ENCODE measurements at places on chromosomes 7 and 10.

DNA sequence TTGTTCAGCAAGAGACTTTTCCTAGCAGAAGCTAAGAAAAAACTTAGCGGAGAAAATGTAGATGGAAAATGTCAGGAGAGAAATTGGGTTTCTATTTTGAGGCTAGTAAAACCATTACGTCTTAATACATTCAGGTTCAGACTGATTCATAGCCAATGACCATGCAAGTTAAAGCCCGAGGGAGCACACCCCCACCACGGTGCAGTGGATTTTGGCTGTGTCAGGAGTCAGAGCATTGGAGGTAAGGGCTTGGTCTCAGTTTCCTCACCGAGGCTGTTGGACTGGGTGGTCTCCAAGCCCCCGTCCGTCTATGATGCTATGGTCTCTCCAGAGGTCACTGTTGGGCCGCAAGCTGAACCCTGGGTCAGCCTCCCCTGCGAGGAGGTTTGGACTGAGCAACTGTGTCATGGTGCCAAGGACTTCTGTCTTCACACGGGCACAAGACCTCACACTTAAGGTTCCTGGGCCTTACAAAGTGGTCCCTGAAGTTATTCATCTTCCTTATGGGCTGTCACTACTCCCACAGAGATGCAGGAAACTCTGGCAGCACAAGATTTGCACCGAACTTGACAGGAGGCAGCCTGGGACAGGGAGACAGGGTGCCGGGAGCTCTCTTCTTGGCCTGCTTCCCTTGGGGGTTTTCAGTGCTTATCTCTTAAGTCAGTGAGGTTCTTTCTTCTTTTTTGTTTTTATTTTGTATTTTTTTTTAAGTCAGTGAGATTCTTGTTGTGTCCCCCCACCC lies 186.8 kb downstream of the PHTF2 start:
- no peak for DNase-seq

DNA sequence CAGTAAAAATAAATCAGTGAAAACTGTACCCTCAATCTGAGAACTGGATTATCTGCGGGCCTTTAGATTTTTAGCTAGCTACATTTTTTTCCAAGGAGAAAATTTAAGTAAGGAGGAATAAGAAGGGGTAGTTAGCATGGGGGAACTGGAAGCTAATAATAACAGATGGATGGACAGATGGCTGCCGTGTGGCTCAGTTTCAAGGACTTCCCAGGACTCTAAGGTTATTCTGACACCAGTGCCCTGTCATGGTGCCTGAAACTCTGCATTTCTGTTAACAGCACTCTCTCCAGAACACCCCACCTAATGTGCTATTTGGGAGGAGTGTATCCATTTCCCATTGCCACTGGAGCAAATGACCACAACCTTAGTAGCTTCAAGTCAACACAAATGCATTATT lies 75.7 kb upstream of the PDE1C start:
- no peak for DNase-seq

- no peak for DNase-seq
Observed at GRCh38 chr7:89029864-89030263, 234.3 kb upstream of the TEX47 start.

GRCh38 chr10:127563718-127564553 lies 14.8 kb downstream of the NPS start:
- DNase-seq: no peak

- DNase-seq: no peak
Observed at GRCh38 chr10:119446441-119447277, 95.9 kb downstream of the RGS10 start.

- no peak for DNase-seq
Observed at GRCh38 chr7:77549106-77549870, 12.2 kb downstream of the PTPN12 start.

DNA sequence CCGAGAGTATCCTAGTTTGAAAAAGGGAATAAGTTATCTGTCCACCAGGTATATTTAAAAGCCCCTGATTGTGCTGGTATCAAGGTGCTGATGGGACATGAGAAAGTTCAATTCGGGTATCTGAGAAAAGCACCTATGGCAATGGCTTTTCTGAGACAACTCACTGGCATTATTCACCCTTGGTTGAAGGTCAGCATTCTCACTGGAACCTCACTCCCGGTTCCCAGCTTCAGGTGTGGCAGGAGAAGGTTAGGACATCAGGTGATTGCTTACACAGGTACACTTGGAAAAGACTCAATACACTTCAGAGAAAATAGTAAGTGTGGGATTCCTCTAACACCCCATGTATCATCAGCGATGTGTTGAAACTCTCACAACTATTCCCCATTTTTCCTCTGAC lies 643.1 kb downstream of the INHBA start:
- no peak for DNase-seq

DNA sequence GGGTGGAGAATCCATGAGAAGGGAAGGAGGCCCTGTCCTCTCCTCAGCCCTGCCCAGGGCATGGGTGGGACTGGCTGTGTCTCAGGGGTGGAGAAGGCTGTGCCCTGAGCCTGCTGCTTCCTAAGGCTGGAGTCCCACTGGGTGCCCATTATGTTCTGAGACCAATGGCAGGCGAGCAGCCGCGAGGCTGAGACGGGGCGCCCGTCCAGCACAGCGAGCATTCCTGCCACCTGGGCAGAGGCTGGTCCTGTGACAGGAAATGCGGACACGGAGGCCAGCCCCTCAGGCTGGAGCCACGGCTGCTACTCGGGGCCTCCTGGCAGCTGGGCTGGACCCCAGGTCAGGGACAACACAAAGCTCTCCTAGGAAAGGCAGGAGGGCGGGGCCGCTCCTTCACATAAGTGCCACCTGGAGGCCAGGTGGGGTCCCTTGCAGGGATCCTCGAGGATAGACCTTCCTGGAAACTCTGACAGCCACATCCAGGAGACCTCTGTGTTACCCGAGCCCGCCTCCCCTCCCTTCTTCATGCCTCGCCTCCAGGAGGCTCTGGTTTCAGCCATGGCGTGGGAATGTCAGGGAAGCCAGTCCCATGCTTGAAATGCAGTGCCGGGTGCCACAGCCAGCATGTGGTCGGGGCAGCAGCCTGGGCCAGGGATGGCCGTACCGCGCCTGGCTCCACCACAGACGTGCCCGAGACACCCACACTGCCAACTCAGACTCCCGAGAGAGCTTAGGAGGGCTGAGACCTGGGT lies 173.9 kb downstream of the USP6NL start:
- no peak for DNase-seq

DNA sequence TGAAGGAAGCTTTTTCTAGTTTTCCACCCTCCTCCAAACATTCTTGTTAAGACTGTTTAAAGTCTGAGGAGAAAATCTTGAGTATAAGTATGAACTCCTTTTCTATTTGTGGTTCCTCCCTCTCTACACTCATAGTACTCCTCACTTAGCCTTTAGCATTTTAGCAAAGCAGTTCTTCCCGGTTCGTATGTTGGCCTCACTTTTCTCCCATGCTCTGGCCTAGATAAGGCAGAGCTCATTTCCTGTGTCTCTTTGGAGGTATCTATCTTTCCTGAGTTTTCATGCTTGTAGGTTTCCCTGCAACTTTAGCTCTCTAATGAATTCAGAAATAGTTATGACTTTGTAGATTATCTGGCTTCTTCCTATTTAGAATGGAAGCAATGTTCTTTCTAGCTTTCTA lies 5.9 kb upstream of the OR2F1 start:
- no peak for DNase-seq

GRCh38 chr7:33327427-33327826 lies 198.1 kb downstream of the BBS9 start:
- DNase-seq: no peak

GRCh38 chr7:131480384-131481315 lies 75.8 kb downstream of the PODXL start:
- no peak for DNase-seq

DNA sequence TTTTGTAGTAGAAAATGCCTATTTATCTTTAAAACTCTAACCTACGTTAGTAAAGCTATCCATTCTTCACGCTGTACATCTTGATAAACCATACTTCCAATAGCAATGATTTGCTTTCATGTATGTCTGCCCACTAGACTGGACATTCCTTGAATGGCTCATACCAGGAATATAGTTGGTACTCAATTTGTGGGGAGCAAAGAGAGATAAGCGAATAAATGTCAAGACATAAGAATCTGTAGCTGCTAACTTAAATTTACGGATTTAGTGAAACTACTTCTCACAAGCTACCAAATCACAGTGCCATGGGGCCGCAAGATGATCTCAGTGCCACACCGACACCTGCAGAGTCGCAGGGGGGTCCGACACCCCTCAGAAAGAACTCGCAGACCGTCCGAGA lies 763 bp upstream of the RALA start:
- no peak for DNase-seq

DNA sequence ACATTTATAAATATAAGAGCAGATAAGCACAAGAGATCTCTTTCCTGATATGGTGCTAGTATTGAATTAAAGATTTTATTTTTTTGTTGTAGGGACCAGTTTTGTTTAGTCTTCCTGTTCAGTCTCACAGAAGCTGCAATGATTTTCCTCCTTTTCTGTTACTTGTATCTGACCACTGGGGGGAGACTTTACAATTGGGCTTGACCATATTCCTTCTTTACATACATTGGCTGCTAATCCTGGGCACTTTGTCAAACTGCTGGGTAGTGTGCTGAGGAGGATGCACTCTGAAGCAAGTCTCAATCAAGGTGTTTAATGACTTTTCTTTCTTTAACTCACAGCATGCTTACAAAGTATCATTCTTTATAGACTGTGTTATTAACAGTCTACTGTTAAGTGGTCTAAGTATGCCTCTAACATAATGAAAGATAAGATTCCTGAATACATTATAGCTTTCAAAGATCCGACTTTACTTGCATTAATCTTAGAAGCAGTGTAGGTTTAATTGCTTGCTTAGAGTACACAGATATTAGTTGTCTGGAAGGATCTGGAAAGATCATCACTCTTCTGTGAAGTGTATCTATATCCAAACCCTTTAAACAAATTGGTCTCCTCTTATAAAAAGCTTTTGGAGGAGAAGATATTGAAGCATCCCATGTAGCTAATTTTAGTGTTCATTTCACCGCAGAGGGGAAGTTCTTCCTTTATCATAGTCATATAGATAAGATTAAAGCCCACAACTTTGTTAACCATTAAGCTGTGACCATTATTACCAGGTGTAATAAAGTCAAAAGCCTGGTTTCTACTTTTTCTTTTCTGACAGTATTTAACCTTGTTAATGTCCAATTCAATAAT lies 3.1 kb downstream of the PALS2 start:
- DNase-seq: no peak

DNA sequence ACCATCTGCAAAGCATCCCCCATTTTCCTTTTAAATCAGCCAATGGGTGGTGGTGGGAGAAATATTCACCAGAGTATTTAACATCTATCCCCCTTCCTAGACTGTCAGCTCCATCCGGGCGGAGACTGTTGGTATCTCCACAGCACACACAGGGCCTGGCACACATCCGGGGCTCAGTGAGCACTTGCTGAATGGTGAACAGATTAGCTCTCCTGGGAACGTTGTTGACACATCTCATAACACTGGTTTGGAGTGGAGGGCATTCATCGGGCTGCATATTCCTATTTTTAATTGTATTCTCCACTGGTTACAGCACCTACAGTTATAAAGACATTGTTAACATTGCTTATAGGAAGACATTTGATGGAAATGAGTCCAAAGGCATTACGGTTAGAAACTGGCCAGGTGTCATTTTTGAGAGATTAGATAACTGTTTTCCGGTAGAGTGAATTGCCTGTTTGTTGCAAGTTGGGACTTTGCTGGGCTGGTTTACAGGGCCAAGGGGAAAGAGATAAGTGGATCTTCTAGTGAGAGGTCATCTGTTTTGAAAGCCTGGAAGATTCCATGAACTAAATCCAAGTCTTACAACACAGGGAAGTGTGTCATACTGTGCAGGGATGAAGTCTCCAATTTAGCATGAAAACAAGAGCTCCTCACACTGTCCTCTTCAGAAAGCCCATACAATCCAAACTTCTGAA lies 101.8 kb downstream of the EGFR start:
- DNase-seq: no peak

DNA sequence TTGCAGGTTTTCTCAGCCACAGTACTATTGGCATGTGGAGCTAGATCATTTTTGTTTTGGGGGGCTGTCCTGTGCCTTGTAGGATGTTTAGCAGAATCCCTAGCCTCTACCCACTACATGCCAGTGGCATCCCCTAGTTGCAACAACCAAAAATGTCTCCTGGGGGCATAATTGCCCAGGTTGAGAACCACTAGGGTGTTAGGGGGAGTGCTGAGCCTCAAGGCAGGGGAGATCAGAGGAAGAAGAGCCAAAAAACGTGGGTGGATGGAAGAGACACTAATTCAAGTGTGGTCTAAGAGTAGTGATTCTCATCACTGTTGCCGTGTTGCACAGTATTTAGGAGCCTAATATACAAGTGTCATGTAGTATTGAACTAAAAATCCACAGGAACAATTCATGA lies 31.7 kb upstream of the CCNY start:
- no peak for DNase-seq

GRCh38 chr10:3765146-3765545 lies 19.9 kb downstream of the KLF6 start:
- no peak for DNase-seq

- no peak for DNase-seq
Observed at GRCh38 chr10:4312051-4312835, 513.8 kb upstream of the AKR1E2 start.

DNA sequence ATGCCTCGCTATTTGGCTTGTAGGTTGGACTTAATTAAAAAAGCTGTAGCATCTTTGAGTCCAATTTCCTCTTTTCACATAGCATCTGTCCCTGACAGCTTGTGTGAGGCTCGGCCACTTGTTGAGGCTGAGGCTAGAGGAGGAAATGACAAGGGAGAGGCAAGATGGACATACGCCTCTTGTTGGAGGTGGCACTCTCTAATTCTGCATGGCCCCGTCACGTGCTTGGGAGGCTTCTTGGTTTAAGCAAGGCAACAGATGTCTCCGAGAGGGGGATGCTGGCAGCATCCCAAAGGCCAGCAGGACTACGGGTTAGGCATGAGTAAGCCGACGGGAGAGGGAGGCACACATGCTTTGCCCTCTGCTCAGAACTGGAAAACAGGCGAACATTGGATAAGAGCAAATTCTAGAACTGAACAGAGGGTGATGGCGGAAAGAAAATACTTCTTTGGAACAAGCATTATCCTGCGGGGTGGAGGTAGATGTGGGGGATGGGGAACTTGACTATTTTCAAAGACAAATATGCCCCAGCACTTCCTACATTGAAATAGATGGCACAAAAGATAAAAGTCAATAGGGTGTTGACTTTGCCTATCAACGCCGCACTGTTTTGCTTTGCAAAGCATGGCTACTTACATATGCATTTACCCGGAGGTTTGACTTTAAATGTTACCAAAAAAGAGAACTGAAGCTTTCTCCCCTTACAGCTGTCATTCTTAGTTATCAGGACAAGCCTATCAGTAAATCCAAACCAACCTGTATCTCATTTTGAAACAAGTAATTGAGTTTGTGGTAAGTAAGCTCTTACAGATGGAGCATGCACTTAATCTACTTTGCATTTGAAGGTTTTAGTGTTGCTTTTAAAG lies 94.8 kb downstream of the CHN2 start:
- DNase-seq: no peak

DNA sequence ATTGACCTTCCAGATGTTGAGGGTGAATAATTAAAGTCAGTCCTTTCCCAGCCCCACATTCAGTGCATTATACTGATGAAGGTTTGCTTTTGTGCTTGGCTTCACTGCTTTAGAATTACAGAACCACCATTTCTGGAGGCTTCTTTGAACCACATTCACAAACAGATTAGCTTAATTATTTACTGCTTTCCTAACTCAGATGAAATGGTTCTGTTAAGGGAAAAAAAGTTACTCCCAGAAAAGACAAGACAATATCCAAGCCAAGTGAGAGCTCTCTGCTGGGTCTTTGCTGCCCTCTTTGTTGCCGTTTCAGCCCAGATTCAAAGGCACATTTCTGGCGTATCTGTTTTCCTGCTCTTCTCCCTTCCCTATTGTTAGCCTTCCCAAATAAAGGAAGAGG lies 188.9 kb downstream of the AHR start:
- DNase-seq: no peak

All from activated naive CD4-positive, alpha-beta T cell (primary cell).